Fibroblast of the aortic adventitia (primary cell): ENCODE measurements at places on chromosomes 12 and 14. TPM values are rescaled to one million over a fixed set of nuclear protein-coding genes. Genes with fewer than 3 reads are reported as not detected.

MEG3 gene
- 155 and 168 TPM in 2 replicates for total RNA-seq

DNA sequence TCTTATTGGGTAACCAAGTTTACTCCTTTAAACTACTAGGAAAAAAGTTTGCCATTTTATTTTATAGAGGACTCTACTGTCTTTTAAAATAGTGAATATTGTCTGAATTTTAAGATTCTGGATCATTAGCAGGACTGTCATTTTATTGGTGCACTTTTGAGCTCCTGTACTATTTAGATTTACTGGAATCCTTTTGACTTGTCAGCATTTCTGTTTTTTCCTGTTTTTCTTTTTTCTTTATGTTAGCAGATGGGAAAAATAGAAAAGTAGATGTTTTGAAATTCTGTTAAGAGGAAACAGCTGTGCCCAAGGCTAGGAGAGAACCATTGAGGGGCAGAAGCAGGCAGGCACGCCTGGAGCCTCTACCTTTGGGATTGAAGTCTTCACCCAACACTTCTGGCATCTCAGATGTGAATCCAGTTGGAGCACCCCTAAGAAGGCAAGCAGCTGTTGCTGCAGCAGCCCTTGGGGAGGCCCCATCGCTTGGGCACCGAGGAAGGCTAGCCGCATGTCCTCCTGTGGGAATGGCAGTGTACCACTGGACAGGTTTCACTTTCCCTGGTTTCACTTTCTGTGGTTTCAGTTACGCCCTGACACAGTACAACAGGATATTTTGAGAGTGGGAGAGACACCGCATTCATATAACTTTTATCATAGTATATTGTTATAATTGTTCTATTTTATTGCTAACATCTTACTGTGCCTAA lies 11.5 kb downstream of the RIMKLB start:
- peak; percentile 27 for DNase-seq

DNA sequence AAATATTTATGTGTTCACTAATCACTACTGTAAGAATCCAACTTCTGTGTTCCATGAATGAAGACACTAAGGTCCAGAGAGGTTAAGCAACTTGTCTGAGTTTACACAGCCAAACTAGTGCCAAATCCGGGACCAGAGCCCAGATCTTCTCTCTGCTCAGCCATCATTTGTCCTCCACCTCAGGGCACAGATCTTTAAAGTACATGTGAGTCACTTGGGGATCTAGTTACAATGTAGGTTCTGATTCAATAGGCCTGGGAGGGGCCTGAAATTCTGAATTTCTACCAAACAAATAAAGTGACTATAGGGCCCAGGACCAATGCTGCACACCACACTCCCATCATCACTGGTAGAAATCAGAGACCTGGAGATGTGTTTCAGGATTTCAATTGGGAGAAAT lies 162.9 kb downstream of the GXYLT1 start:
- DNase-seq: no peak

MYH7 gene
- total RNA-seq: not detected in 2 replicates

- no peak for DNase-seq
Observed at GRCh38 chr12:64976131-64976530, 145.0 kb downstream of the WIF1 start.
